ENCODE measurements at places on chromosomes 6 and 20. TPM values are rescaled to one million over a fixed set of nuclear protein-coding genes. Genes with fewer than 3 reads are reported as not detected.

The GRM4 gene
- total RNA-seq: not detected

GRCh38 chr6:3623451-3624249 is 127.9 kb downstream of the PXDC1 start:
- no peaks in the 10 kb centered on the region for H3K36me3 ChIP-seq
- H3K27me3 ChIP-seq: peaks cover 46% of the 10 kb centered on the region
- H3K27ac ChIP-seq: no peak overlapping the region
- peaks cover 8% of the 10 kb centered on the region for H3K4me1 ChIP-seq
- DNase-seq: peak; percentile 41

DNA sequence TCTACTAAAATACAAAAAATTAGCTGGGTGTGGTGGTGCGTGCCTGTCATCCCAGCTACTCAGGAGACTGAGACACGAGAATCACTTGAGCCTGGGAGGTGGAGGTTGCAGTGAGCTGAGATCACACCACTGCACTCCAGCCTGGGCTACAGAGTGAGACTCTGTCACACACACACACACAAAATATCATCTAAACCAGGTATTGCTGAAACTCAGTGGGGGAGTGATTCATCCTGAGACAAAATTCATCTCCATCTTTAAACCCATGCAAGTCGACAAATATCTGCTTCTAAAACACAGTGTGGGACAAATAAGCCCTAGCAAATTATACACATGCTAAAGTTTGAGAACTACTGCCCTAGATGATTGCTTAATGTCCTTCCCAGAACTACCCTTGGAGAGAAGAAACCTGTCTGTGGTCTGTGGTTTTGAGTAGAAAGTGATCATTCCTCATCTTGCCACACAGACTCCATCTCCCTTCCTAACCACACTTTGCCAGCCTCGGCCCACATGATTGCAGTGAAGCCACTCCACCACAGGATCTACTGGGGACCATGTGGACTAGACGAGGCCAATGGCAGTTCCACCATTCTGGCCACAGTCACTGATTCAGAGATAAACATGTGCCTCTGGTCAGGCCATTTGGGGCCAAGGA is 130.3 kb downstream of the OPRM1 start:
- peaks cover 32% of the 10 kb centered on the region for H3K36me3 ChIP-seq
- H3K4me3 ChIP-seq: no peak overlapping the region
- no peak for DNase-seq
- peaks cover 10% of the 10 kb centered on the region for H3K4me1 ChIP-seq
- H3K27me3 ChIP-seq: no peaks in the 10 kb centered on the region

- peak within 1 kb of the TSS; percentile 93 for H3K27ac ChIP-seq
- H3K4me1 ChIP-seq: peaks cover 29% of the 10 kb centered on the region
- DNase-seq: peak; percentile 42
- peaks cover 6% of the 10 kb centered on the region for H3K36me3 ChIP-seq
- H3K4me3 ChIP-seq: peak within 1 kb of the TSS; percentile 93
- no peaks in the 10 kb centered on the region for H3K27me3 ChIP-seq
Measured at GRCh38 chr6:18154507-18155149, at the start of gene TPMT. TPMT (minus strand) TSS chr6:18155077; CDS start chr6:18149127, 5,950 bp downstream.

GRCh38 chr6:4302524-4302923 is 167.1 kb upstream of the ECI2 start:
- DNase-seq: no peak
- no peak overlapping the region for H3K27ac ChIP-seq
- no peaks in the 10 kb centered on the region for H3K36me3 ChIP-seq
- no peaks in the 10 kb centered on the region for H3K4me1 ChIP-seq
- H3K4me3 ChIP-seq: no peak overlapping the region

- H3K36me3 ChIP-seq: no peaks in the 10 kb centered on the region
- no peaks in the 10 kb centered on the region for H3K4me1 ChIP-seq
- H3K27ac ChIP-seq: no peak overlapping the region
- no peak for DNase-seq
Measured at GRCh38 chr20:19110881-19111460, 101.5 kb upstream of the SLC24A3 start.

GRCh38 chr20:48682529-48683363 is 145.1 kb downstream of the PREX1 start:
- no peak for DNase-seq
- H3K4me3 ChIP-seq: no peak overlapping the region
- peaks cover 35% of the 10 kb centered on the region for H3K36me3 ChIP-seq
- H3K4me1 ChIP-seq: peaks cover 11% of the 10 kb centered on the region
- no peak overlapping the region for H3K27ac ChIP-seq
- H3K27me3 ChIP-seq: no peaks in the 10 kb centered on the region

DNA sequence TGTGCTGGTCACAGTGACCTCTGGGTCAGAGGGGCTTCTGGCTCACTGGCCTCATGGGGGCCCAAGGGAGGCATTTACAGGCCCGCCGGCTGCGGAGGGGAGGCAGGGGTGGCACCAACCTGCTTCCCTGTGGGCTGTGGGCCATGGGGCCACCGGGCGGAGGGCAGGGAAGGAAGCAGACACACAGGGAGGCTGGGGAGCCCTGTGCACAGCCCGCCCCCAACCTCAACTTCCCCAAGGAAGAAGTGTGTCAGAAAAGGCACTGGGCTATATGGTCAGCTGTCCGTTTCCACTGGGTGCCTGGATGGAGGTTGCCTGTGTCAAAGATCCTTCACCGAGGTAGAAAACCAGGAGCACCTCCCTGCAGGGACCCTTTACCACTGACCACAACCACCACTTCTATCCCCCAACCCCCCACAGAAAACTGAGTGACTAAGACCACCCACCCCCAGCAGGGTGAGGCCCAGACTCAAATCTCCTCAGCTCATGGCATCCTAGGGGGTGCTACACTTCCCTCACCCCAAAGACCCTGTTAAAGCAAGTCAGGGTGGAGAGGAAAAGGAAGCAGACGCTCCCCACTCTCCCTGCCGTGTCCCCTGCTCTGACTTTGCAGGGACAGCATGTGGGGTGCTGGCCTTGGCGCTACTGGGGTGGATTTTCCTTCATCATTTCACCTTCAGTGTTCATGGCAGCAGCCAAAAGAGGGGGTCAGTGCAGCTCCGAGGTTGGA is 5.6 kb downstream of the CST3 start:
- H3K27me3 ChIP-seq: peaks cover 19% of the 10 kb centered on the region
- DNase-seq: no peak
- H3K36me3 ChIP-seq: no peaks in the 10 kb centered on the region
- peaks cover 3% of the 10 kb centered on the region for H3K4me1 ChIP-seq

The C6orf89 gene
- total RNA-seq: 46.4 TPM

- DNase-seq: no peak
- H3K27ac ChIP-seq: no peak overlapping the region
- H3K27me3 ChIP-seq: no peaks in the 10 kb centered on the region
- H3K4me1 ChIP-seq: peaks cover 71% of the 10 kb centered on the region
- H3K36me3 ChIP-seq: peaks cover 48% of the 10 kb centered on the region
- H3K4me3 ChIP-seq: no peak overlapping the region
Measured at GRCh38 chr6:11370191-11371018, 137.9 kb upstream of the NEDD9 start.

- H3K36me3 ChIP-seq: no peaks in the 10 kb centered on the region
- no peaks in the 10 kb centered on the region for H3K4me1 ChIP-seq
- H3K27me3 ChIP-seq: peaks cover 14% of the 10 kb centered on the region
- no peak overlapping the region for H3K4me3 ChIP-seq
- no peak for DNase-seq
Measured at GRCh38 chr20:39227416-39227815, 265.3 kb downstream of the DHX35 start.

The CTCFL gene
- not detected for total RNA-seq

- no peak overlapping the region for H3K27ac ChIP-seq
- peaks cover 27% of the 10 kb centered on the region for H3K27me3 ChIP-seq
- no peaks in the 10 kb centered on the region for H3K36me3 ChIP-seq
Measured at GRCh38 chr20:2038161-2038560, 44.3 kb upstream of the PDYN start.

The GLP1R gene
- total RNA-seq: not detected

DNA sequence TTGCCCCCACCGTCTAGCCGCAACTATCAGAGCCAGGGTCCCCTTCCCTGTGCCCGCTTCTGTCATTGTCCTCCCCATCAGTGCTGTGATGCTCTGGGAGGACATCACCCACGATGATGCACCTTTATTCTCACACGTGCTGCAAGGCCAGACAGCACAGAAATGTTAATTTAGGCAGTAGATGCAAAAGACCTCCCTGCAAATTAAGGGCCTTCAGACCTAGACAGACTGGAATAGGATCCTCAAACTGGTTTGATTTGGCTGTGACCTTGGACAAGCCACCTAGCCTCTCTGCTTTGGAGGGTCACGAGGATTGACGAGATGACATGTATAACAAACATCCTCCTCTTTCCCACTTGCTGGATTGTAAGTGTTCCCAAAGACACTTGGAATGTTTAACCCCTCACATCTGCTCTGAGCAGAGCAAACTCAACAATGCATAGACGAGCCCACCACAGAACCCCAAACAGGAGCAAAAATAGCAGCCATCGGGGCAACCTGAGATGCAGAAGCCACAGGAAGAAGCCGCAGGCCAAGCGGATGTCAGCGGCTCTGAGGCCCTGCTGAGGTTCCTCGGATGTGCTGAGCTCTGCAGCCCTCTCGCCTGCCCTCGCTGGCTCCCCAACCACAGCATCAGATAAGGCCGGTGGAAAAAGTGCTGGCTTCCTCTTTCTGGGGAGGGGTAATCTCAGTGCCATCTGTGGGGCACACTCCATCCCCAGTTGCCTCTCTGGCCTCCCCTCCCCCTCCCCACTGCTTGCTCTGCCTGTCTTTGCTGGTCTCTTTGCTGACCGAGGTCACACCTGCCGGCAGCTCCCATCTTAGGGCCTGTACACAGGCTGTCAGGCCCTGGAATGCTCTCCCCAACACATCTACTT is 35.3 kb downstream of the TOX2 start:
- H3K4me1 ChIP-seq: peaks cover 73% of the 10 kb centered on the region
- H3K4me3 ChIP-seq: peak overlapping the region; percentile 45
- peaks cover 1% of the 10 kb centered on the region for H3K36me3 ChIP-seq
- DNase-seq: peak; percentile 96
- peaks cover 68% of the 10 kb centered on the region for H3K27me3 ChIP-seq

The PTGIS gene
- 3.8 TPM for total RNA-seq

GRCh38 chr6:51619042-51619799 is 468.2 kb downstream of the PKHD1 start:
- DNase-seq: no peak
- H3K36me3 ChIP-seq: no peaks in the 10 kb centered on the region
- no peaks in the 10 kb centered on the region for H3K4me1 ChIP-seq
- H3K27me3 ChIP-seq: no peaks in the 10 kb centered on the region
- H3K4me3 ChIP-seq: no peak overlapping the region

- peaks cover 3% of the 10 kb centered on the region for H3K27me3 ChIP-seq
- H3K4me3 ChIP-seq: no peak overlapping the region
- H3K36me3 ChIP-seq: no peaks in the 10 kb centered on the region
- H3K4me1 ChIP-seq: no peaks in the 10 kb centered on the region
- no peak overlapping the region for H3K27ac ChIP-seq
Measured at GRCh38 chr6:150730801-150731457, 131.2 kb downstream of the PLEKHG1 start.

DNA sequence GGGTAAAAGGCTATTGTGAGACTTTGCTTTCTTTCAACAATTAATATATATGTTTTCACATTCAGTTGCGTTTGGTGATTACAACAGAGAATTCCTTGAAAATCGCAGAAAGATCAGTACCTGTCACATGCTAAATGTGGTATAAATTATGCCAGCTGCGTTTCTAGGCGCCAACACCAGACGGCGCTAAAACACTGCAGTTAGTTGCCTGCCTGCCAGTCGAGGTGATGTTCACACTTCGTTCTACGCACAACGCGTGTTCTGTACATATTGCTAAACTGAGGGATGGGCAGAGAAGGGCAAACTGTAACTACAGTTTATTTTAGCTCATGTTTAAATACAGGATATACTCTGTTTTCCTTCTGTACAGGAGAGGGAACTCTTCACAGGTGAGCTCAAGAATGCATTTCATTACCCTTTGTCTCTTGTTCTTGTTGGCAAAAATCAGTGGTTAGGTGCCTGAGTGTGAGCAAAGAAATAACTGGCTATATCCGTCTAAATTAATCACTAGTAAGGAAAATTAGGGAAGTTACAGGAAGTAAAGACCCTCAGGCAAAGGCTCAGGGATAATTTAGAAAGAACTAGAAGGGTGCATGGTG is 100.1 kb upstream of the RGS17 start:
- DNase-seq: peak; percentile 48
- no peak overlapping the region for H3K27ac ChIP-seq
- H3K4me1 ChIP-seq: no peaks in the 10 kb centered on the region
- H3K36me3 ChIP-seq: no peaks in the 10 kb centered on the region
- H3K4me3 ChIP-seq: no peak overlapping the region

DNA sequence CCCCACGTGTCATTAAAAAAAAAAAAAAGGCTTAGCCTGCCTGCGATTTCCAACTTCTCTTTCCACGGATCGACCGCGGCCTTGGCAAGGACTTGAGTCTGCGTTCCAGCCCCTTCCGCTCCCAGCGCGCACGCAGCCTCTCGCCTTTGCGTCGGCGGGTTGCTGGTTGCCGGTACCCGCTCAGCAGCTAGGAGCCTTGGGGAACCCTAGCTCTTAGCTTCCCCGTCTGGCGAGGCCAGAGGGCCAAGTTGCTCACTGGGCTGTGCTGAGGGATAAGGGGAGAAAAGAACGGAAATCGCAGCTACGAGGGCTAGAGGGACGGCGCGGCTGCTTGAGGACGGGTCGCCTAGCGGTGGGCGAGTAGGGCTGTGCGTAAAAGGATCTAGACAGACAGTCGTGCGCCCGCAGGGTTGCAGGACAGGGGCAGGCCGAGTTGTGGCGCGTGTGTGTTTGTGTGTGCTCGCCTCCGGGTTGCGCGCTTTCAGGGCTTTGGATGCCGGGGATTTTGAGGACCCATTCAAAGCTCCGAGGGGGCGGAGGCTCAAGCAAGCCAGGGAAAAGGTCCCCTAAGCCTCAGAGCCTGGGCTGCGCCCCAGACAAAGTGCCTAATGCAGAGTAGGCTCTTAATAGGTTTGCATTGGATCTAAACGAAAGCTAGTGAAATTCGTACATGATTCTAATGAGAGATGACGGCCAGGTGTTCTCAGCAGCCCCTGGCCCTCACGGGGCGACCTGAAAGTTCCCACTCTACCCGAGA is 40.5 kb upstream of the OSTM1 start:
- peak overlapping the region; percentile 72 for H3K4me3 ChIP-seq
- peak overlapping the region; percentile 59 for H3K27ac ChIP-seq
- no peak for DNase-seq

GRCh38 chr20:3796477-3797225 is 541 bp downstream of the CDC25B start:
- no peaks in the 10 kb centered on the region for H3K27me3 ChIP-seq
- peak overlapping the region; percentile 94 for H3K4me3 ChIP-seq
- peaks cover 49% of the 10 kb centered on the region for H3K36me3 ChIP-seq
- peaks cover 40% of the 10 kb centered on the region for H3K4me1 ChIP-seq

- peaks cover 2% of the 10 kb centered on the region for H3K4me1 ChIP-seq
- H3K36me3 ChIP-seq: peaks cover 2% of the 10 kb centered on the region
- H3K27me3 ChIP-seq: peaks cover 65% of the 10 kb centered on the region
- H3K27ac ChIP-seq: no peak overlapping the region
Measured at GRCh38 chr6:158536891-158537798, 22.7 kb upstream of the TMEM181 start.

Data from activated CD8-positive, alpha-beta memory T cell treated with anti-CD3 and anti-CD28 coated beads, Interleukin-2, amount 10 ng/mL, durations not matched to agents 7 days and 5 days (primary cell).